ENCODE measurements at places on chromosomes 3 and 15. TPM values are rescaled to one million over a fixed set of nuclear protein-coding genes. Genes with fewer than 3 reads are reported as not detected.

GRCh38 chr3:189353988-189354889, 182.5 kb downstream of the TPRG1 start:
- DNase-seq: no peak

DNA sequence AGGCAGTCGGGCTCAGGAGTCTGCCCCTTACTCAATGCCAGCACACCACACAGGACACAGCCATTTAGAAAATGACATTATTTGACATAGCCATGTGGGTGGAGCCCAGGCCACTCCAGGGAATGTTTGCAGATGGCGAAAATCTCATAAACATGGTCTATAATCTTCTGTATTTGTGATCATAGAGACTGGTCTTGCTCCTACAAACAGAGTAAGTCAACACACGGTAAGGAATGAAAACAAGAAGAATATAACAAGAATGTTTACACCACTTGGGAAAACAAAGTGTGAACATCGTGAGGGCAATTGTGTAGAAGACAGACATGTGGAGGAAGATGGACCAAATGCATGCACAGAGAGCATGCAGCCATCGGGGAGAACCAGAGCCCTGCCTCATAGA, 68.2 kb downstream of the SEMA5B start:
- DNase-seq: no peak

GRCh38 chr15:68300115-68300940, 22.8 kb downstream of the FEM1B start:
- DNase-seq: no peak

DNA sequence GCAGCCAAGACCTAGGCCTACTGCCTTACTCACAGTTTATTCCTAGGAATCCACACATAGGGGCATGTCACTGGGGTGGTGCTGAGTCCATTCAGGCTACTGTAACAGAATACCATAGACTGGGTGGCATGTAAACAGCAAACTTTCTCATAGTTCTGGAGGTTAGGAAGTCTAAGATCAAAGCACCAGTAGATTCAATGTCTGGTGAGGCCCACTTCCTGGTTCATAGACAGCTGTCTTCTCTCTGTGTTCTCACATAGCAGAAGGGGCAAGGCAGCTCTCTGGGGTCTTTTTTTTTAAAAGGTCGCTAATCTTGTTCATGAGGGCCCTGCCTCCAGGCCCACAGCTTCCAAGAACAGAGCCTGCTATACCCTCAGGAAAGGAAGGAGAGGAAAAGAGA, 113.9 kb upstream of the MANF start:
- DNase-seq: no peak

DNA sequence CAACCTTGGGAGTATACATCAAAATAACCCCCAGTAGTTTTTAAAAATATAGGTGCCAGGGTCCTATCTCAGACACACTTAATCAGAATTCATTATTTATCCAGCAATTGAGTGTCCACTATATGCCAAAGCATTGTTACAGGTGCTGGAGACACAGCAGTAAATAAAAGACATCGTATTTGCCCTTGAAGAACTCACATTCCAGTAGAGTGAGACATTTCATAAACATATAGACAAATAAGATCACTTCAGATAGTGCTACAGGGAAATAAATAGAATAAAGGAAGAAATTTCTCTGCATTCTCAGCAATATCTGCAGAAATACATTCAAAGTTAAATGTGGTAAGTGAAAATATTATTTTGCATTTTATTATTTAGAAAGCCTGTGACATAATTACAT, 34.1 kb upstream of the ANKRD28 start:
- no peak for DNase-seq

- DNase-seq: peak; percentile 50
These were observed 10.3 kb upstream of the KIF7 start for GRCh38 chr15:89665449-89666181.

DNA sequence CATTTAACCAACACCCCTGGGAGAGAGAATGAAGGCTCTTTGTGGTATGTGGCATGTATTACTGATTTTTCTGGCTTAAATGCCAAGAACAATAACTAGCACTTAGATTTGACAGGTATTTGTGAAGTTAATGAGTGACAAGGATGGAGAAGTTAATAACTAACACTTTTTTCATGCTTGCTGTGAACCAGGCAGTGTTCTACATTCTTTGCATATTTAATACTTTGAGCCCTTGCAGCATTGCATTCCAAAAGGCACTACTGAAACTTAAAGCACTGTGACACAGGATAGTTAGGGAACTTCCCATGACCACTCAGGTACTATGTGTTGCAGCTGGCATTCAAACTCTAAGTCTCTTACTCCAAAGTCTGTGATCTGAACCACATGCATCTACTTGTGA, 650.6 kb downstream of the ZPLD1 start:
- DNase-seq: no peak

ITPKA gene
- not detected for total RNA-seq

ANKRD63 gene
- total RNA-seq: 2.1 TPM
